ENCODE measurements at places on chromosomes 13 and 19. TPM values are rescaled to one million over a fixed set of nuclear protein-coding genes. Genes with fewer than 3 reads are reported as not detected.

The GIPR gene
- polyA plus RNA-seq, result 0.85 TPM

The ZNF581 gene
- polyA plus RNA-seq, result 20.7 TPM

The ZNF324 gene
- 9.1 TPM for polyA plus RNA-seq

The FUT3 gene
- polyA plus RNA-seq, result 1.2 TPM

The CCDC70 gene
- polyA plus RNA-seq, result not detected

The SETDB2 gene
- polyA plus RNA-seq, result 30.1 TPM

The DACT3 gene
- polyA plus RNA-seq, result 24.5 TPM

The ENOX1 gene
- 8.8 TPM for polyA plus RNA-seq

The LENG9 gene
- polyA plus RNA-seq, result 1.7 TPM

The SKA3 gene
- 18.5 TPM for polyA plus RNA-seq

The LILRB1 gene
- 1.4 TPM for polyA plus RNA-seq

The RNF225 gene
- polyA plus RNA-seq, result not detected

The ZNF471 gene
- polyA plus RNA-seq, result 39.1 TPM

The OR7A5 gene
- polyA plus RNA-seq, result 0.05 TPM

The ATCAY gene
- 0.18 TPM for polyA plus RNA-seq

The SHISA7 gene
- 0.20 TPM for polyA plus RNA-seq

DNA sequence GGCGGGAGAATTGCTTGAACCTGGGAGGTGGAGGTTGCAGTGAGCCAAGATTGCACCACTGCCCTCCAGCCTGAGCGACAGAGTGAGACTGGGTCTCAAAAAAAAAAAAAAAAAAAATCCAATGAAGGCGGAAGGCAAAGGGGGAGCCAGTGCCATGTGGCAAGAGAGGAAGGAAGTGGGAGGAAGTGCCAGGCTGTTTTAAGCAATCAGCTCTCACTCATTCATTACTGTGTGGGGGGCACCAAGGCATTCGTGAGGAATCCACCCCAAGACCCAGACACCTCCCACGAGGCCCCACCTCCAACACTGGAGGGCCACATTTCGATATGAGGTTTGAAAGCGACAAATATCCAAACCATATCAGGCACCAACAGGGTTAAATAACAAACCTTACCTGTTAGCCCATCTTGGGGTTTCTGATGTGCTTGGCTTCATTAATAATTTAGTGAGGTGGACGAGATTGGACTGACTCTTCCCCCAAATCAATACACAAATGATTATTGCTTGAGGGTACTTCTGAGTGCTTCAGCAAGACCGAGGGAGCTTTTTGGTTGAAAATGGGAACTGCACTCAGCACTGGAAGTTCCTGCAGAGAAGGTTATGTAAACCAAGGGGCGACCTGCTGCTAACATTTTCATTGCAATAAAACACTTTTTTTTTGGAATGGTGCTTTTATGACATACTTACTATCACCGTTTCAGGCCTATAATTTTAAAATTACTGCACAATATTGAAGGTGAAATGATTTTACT is 7.5 kb upstream of the LRP3 start:
- no peak for DNase-seq

- no peak for DNase-seq
These were observed 74.4 kb downstream of the TNFRSF19 start for GRCh38 chr13:23644527-23645138.

DNA sequence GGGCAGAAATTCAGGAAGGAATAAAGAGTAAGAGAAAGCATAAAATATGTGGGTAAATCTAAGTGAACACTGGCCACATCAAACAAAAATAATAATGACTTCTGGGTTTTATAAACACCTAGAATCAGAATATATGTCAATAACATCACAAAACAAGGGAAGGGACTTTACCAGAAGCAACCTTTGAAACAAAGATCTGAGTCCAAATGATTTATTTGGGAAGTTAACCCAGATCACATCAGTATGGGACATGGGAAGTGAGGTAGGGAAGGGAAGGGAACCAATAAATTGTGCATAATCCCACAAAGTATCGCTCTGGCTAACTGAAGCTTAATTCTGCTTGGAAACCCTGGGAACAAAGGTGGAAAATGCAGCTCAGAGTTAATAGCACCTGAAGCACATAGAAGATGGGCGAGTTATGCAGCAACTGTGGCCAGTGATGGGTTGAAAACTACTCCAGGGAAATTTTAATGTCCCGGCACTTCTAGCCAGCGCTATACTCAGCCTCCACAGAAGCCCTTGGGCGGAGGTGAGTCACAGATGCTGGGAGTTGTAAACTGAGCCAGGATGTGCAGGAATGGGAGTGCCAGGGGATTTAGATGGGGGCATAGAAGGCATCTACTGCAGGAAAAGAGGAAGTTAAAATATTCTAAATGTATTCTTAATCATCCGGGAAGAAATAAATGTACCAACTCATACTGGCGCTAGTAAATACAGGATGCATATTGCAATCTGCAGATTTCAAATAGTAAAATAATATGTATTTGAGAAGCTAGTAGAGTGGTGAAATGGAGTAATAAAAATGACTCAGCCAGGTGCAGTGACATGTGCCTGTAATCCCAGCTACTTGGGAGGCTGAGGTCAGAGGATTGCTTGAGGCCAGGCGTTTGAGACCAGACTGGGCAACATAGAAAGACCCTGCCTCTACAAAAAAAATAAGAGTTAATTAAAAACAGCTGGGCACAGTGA is 34.2 kb upstream of the CEBPG start:
- no peak for DNase-seq

DNA sequence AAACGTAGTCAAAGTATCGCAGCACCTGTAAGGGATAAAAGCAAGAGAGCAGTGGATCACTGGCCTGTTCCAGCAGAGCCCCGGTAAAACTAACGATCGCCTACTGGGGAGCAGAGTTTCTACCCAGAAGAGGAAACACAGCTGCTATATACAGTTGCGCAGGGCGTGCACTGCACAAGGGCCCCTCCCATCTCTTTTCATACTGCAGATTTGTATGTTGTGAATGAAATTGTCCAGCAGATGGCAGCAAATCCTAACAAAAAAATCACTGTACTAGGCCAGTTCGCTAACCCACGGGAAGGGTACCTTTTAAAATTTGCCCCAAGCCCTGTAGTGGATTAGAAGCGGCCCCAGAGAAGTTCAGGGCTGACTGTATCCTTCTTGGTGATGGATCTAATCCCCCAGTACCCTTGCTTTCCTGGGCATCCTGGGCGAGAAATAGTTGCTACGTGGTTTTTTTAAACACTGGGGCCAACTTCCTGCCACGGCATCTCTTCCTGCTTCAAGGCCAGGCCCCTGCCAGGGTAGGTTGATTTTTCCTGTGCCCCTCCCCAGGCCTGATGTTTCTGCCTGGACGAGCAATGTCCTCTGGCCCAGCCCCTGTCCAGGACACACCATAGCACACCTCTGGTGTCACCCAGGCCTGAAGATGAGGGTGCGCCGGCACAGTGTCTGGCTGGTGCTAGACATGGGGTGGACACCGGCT is 127.0 kb downstream of the IER2 start:
- peak; percentile 76 for DNase-seq

- no peak for DNase-seq
These were observed 153.5 kb downstream of the HS6ST3 start for GRCh38 chr13:96243376-96243775.

- DNase-seq, result peak; percentile 78
These were observed 9.8 kb downstream of the PRX start for GRCh38 chr19:40403262-40403984.

- DNase-seq, result no peak
These were observed 1.3 kb downstream of the FAM174C start for GRCh38 chr19:1276628-1277022.

- DNase-seq, result no peak
These were observed 224.0 kb upstream of the UBL3 start for GRCh38 chr13:30074431-30074830.

DNA sequence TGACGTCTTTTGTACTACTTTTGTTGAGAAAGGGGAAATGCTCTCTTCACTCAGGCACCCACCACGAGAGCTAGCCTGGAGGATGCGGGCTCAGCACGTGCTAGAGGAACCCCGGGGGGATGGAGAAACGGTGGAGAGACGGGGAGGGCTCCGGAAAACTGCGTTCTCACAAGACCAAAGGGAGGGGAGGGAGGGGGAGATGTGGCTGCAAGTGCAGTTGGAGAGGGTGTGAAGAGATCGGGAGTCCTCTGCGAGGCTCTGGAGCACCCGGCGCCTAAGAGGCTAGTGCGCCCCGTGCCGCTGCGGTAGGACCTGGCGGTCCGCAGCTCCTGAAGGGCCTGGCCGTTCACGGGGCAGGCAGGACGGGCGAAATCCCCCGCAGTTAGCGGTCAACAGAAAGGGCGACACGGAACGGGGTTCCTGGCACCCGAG is 43.4 kb upstream of the XPO4 start:
- peak; percentile 15 for DNase-seq

DNA sequence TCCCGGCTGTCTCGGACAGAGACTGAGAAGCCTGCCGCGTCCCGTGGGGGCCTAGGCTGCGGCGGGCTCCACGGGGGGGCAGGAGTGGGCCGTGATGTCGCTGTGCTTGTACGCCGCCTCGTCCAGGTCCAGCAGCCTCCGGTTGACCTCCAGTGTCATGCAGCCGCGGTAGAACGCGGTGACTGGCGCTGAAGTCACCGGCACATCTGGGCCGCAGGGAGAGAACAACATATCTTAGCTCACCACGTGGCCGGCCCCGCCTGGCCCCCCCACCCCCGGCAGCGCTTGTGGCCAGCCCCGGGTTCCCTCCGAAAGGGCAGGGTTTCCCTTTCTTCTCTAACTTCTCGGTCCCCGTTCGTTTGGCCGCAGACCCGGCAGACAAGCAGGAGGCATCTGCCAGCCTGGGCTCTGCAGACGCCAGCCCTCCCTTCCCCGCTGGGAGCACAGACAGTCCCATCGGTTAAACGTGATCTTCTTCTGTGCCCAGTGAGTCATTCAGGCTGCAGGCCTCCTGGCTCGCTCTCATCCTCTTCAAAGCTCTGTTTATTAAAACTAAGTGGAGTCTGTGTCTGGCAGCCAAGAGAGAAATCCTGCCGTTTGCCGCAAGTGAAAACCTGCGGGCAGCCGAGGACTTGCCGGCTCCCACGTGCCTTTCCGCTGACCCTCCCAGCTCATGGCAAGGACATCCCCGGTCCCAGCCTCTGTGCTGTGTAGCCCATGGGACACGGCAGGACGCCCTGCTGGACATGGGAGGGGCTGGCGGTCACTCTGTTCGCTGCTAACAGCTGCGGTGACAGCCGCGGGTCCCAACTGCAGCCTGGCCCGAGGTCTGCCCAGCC is 42.8 kb downstream of the GAS6 start:
- no peak for DNase-seq

DNA sequence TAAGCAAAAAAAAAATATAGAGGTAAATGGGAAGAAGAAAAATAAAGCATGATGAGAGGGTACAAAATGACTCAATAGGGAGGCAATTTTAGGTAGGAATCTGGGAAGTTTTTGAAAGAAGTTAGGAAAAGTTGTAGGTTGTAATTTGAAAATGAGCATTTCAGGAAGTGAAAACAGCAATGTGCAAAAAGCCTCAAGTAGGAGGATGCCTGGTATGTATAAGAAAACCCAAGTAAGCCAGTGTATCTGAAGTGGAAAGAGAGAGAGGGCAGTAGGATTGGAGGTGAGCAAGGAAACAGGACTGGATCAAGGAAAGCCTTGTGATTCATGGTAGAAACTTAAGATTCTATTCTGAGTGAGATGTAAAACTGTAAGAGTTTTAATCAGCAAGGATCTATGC is 121.6 kb upstream of the SPRY2 start:
- no peak for DNase-seq

DNA sequence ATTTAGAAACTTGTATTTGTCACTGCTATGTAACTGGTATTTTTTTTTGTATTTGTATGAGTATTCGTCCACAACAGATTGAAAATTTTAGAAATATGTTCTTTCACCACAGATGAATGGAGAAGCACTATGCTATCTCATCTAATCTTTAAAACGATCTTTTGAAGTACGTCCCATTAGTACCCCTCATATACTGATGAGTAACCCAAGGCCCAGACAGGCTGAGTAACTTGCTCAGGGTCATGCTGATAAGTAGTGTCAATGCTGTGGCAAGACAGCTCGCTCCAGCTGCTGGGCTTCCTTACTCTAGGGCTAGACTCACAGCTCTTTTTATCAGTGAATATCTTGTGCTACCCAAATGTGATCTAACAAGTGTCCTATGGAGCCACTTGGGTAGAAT is 154.2 kb downstream of the SUCLA2 start:
- DNase-seq, result no peak

DNA sequence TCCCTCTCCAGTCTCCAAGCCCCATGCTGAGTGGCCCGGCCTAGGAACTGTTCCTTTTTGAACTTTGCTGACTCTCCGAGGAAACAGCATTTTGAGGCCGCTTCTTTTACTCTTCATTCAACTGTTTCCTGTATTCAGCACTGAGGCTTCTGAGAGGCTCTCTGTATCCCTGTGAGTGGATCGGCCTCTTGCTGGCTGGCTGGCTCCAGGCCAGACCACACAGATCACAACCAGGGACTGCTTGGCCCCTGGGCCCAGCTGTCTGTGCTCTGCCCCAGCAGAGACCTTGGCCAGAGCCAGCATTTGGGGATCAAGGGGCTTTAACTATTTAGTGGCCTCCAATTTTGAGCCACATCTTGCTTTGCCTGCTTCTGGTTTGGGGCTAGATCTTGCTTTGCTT is 75.6 kb upstream of the KL start:
- DNase-seq, result no peak

- no peak for DNase-seq
These were observed 1792.7 kb upstream of the MIR17HG start for GRCh38 chr13:89554801-89555200.

DNA sequence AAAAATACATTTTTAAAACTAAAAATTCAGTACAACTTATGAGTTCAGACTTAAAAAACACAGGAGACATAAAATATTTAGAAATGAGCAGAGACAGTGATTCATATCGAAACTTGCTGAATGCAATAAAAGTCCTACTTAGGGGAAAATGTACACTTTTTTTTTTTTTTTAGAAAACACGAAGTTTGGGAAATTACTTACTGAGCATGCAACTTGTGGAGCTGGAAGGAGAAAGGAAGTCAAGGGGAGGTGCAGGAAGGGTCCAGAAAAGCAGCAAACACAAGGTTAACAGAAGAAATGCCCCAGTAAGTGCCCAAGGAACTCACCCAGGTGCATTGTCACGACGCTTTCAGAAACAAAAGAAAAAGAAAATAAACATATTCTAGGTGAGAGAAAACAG is 18.6 kb upstream of the LAIR1 start:
- no peak for DNase-seq

GRCh38 chr13:110065780-110066179 is 241.2 kb downstream of the COL4A1 start:
- no peak for DNase-seq

- DNase-seq, result no peak
These were observed 694 bp downstream of the CLN5 start for GRCh38 chr13:76992548-76993001.

Data from left kidney (tissue), 8 donors.